ENCODE measurements at places on chromosomes 13 and 19.

DNA sequence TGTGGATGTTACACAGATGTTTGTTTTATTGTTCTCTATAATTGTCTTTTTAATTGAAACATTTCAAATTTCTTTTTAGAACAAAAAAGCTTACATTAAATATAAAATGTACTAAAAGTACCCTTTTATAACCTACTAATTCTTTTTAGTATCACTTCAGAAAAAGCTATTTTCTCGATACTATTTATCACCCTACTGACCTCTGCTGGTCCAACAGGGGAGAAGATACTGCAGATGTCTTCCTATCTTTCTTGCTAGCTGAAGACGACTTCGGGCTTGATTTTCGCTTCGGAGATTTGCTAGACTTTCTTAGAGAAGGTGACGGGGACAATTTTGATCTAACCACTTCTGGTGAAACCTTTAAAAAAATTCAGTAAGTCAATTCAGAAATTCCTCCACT lies 42.4 kb downstream of the ZC3H13 start:
- DNase-seq = no peak

DNA sequence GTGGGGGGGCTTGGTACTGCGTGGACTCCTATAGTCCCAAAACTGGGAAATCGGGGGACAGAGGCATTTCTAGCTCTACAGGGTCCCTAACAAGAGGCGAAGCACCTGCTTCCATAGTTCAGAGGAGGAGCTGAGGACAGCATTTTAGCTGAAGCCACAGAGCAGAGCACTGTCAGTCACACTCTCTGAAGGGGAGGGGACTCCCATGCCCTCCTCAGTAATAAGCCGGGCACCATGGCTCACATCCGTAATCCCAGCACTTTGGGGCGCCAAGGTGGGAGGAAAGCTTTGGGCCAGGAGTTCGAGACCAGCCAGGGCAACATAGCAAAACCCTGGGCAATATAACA lies 3.8 kb downstream of the NPAS1 start:
- no peak for DNase-seq

GRCh38 chr13:31175847-31176532 lies 14.3 kb upstream of the HSPH1 start:
- DNase-seq = no peak

DNA sequence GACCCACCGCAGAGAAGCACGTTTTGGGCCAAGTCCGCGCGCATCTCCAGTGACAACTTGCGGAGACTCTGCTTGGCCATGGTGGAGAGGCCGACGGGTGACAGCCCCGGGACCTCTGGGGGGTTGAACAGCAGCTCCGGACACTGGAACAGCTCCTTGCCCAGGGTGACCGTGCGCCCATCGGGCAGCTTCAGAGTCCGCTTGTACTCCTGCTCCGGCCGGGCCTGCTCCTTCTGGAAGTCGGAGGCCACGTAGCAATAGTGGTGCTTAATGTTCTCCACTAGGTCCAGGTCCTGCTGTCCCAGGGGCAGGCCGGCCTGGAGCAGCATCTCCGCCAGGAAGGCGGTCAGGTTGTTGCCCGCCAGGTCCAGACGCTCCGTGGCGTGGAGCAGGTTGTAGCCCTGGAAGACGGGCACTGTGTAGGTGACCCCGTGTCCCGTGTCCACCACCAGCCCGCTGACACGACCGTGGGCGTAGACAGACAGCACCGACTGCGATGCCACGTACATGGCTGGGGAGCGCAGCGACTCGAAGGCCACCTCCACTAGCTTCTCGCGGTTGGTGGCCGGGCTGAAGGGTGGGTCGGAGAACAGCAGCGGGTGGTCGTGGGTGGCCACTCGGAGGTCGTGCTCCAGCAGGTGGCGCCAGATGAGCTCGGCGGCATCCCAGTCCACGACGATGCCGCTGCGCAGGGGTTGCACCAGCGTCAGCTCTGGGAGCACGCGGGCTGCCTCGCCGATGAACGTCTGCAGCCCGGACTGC lies 743 bp downstream of the ACTL9 start:
- no peak for DNase-seq

DNA sequence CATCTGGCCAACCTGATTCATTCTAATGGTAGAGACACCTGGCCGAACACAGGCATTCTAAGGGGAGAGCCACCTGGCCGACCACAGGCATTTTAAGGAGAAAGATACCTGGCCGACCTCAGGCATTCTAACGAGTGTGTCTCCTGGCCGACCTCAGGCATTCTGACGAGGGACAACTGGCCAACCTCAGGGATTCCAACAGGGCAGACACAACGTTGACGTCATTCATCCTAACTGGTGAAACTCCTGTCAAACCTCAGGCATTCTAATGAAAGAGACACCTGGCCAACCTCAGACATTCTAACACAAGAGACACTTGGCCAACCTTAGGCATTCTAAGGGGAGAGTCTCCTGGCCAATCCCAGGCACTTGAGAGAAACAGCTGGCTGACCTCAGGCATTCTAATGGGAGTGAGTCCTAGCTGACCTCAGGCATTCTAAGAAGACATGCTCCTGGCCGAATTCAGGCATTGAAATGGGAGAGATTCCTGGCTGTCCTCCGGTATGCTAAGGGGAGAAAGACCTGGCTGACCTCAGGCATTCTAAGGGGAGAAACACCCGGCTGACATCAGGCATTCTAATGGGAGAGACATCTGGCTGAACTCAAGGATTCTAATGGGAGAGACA lies 1352.5 kb downstream of the UQCRFS1 start:
- no peak for DNase-seq

GRCh38 chr19:2311093-2311492 lies 3.1 kb upstream of the LINGO3 start:
- no peak for DNase-seq

DNA sequence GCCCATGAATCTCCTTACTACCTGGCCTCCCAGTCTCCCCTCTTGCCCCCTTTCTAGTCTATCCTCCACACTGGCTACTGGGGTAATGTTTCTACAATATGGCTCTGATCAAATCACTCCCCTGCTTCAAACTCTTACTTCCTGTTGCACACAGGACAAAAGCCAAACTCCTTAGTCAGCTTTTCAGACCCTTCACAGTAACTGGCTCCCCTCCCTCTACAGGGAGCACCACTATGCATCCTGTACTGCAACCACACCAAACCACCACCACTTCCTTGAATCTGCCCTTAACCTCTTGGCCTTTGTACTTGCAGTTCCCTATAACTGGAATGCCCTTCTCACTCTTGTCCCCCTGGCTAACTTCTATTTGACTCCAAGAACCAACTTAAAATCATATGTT lies 32.2 kb downstream of the DEDD2 start:
- no peak for DNase-seq

DNA sequence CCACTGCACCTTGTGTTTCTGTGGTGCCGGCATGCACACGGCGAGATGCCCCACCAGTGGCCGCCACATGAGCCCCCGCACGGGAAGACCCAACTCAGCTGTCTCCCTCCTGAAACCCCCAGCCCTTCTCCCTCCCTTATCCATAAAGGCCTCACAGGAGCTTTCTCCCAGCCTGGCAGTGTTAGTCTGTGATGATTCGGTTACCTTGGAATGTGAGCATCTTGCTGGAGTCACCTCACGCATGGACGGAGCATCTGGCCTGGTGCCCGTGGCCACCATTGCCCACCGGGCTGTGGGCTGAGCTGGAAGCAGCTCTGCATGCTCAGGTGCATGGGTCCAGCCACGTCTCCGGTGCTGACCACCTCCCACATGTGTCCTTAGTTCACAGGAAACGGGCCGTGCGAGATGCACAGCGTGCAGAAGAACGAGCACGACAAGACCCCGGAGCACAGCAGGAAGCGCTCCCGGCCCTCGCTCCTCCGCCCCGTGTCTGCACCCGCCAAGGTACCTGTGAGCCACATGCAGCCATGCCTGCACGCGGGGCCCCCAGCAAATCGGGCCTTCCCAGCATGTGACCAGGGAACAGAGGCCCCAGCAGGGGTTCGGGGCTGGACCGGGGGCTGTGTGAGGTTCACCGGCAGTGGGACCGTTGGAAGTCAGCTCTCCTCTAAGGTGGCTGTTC lies 22.0 kb downstream of the SIN3B start:
- DNase-seq = no peak

DNA sequence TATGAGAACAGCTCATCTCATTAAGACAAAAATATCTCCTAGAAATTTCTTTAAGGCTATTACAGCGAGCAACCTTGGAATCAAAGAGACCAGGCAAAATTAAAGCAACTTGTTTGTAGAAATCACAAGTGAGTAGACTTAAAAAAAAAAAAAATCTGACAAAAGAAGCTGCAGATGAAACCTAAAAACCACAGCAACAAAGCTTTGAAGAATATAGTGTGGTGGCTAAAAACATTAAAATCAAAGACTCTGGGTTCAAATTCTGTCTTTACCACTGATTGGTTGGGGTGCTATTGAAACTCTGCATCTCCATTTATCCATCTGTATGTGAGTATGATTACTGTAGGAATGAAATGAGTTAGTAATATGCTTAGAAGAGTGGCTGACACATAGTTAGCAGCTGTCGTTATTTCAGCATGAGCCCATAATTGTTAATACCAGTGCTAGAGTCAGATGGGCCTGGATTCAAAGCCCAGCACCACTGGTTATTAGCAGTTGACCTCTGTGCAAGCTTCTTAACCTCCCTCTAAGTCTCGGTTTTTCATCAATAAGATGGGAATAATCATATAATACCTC lies 157.6 kb downstream of the FOXO1 start:
- no peak for DNase-seq

DNA sequence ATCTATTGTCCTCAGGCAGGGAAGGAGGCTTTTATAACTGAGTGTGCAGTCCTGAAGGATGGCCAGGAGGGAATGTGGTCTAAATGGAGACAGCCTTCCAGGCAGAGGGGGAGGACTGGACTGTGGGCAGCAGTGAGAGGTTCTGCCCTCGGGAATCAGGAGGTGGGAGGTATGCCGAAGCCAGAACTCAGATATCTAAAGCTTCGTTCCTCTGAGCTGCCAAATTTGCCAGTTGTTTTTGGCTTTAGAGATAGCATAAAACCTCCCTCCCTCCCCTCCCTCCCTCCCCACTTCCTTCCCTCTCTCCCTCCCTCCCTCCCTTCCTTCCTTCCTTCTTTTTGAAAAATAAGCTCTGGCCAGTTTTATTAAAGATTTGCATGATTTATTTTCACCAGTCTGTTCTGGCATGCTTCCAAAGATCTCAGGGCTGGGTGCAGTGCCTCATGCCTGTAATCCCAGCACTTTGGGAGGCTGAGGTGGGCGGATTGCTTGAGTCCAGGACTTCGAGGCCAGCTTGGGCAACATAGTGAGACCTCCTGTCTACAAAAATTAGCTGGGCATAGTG lies 2.4 kb downstream of the MEDAG start:
- DNase-seq = peak; percentile 0

- DNase-seq = no peak
Measured at GRCh38 chr19:49042177-49042576, 1.5 kb upstream of the CGB5 start.

Measured in NCI-H1048 (cell line).